ENCODE measurements at places on chromosomes 11 and 22. TPM values are rescaled to one million over a fixed set of nuclear protein-coding genes. Genes with fewer than 3 reads are reported as not detected.

CASP5 gene
- total RNA-seq, result not detected

KRTAP5-8 gene
- total RNA-seq, result 0.25 TPM

PDE2A gene
- total RNA-seq, result 20.3 TPM

CCDC87 gene
- 0.10 TPM for total RNA-seq

CD44 gene
- 11.7 TPM for total RNA-seq

C11orf24 gene
- total RNA-seq, result 50.1 TPM

DNA sequence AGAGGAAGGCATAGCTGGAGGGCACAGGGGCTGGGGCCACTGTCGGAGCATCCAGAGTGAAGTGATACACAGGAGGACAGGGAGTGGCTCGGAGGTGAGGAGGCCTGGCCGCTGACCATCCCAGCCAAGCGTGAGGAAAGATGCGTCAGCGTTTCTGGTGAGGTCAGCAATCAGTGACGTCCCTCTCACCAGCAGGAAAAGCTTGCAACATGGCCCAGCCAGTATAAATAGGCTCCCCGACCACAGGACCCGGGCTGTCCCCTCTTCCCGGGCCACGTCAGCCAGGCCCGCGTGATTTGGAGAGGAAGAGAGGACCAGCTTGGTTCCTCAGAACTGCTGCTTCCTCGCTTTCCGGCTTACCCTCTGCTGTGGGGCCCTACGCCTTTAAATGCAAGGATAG is 4.2 kb upstream of the OSM start:
- peak; percentile 65 for DNase-seq

GRCh38 chr22:34849965-34850364 is 216.0 kb upstream of the ISX start:
- no peak for DNase-seq

GRCh38 chr11:128735935-128736605 is 42.2 kb downstream of the FLI1 start:
- no peak for DNase-seq

GRCh38 chr11:105132716-105133511 is 6.7 kb downstream of the CARD18 start:
- DNase-seq, result no peak

DNA sequence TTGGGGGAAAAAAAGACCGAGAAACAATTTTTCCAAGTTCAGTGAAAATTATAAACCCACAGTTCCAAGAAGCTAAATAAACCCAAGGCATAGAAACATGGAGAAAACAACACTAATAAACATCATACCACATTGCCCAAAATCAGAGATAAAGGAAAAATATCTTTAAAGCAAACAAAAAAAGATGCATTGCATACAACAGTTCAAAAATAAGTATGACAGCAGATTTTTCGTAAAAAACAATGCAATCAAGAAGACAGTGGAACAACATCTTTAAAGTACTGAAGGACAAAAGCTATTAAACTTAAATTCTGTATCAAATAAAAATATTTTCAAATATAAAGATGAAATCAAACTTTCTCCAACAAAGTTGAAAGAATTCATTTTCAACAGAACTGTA is 921.3 kb downstream of the METTL15 start:
- DNase-seq, result no peak

GRCh38 chr22:23219822-23220484 is 39.6 kb downstream of the BCR start:
- no peak for DNase-seq

DNA sequence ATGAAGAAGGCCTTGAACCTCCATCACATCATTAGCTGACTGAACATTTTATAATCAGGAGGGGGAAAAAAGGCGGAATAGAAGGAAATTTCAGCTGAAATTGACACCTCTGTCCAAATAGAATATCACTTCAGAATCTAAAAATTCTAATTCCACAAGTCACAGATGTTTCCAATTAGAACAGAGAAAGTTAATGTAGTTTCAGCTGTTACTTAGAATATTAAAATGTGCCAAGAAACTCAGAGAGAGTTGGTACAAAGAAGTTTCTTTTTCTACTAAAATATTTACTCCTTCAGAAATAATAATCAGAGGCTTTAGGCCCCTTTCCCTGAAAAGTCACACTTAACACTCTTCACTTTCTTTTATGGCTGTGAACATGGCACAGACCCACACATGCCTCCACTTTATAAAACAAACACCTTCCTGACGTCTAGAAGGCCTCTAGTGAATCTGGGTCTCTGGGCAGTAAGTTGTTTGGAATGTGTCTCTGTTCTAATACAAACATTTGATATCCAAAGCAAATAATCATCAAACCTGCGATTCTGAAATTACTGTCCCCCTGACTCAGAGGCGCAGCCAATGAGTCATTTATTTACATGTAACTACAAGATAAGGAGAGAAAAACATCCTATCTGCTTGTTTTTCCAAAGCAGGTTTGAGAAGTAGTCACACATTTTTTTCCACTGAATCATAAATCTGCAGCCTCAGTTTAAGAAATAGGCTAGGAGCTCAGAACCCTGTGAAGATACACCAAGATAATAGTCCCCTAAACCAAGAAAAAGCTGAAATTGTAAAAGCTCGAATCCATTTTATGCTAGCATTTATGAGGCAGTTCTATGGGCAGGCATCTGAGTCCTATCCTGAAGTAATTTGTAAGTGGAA is 148.4 kb downstream of the ME3 start:
- DNase-seq, result no peak
